Stimulated activated CD8-positive, alpha-beta memory T cell treated with anti-CD3 and anti-CD28 coated beads, Interleukin-7, amount 100 ng/mL, for 1 hour (primary cell): ENCODE measurements at places on chromosomes 5 and 9.

- no peak for DNase-seq
These were observed 30.1 kb upstream of the LPAR1 start for GRCh38 chr9:111068383-111068730.

- DNase-seq = no peak
These were observed 35.5 kb downstream of the GADD45G start for GRCh38 chr9:89640361-89640760.

DNA sequence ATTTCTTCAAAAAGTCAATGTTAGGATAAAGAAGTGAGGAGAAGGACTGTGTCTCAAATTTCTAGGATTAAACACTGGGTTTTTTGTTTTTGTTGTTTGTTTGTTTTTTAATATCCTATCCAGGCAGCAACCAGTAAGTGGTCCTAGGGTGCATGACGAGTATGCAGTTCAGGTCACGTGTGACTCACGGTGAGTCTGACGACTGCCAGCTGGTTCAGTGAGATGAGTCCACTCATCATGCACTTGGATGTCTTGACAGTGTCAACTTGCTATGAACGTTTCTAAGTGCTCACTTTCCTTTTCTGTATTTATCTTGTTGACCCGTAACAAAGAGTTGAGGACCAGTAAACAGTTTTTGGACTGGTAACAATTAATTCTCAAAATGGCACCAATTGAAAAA is 32.7 kb downstream of the ATG10 start:
- DNase-seq = no peak

GRCh38 chr5:131671994-131672655 is 37.1 kb upstream of the RAPGEF6 start:
- DNase-seq = no peak

DNA sequence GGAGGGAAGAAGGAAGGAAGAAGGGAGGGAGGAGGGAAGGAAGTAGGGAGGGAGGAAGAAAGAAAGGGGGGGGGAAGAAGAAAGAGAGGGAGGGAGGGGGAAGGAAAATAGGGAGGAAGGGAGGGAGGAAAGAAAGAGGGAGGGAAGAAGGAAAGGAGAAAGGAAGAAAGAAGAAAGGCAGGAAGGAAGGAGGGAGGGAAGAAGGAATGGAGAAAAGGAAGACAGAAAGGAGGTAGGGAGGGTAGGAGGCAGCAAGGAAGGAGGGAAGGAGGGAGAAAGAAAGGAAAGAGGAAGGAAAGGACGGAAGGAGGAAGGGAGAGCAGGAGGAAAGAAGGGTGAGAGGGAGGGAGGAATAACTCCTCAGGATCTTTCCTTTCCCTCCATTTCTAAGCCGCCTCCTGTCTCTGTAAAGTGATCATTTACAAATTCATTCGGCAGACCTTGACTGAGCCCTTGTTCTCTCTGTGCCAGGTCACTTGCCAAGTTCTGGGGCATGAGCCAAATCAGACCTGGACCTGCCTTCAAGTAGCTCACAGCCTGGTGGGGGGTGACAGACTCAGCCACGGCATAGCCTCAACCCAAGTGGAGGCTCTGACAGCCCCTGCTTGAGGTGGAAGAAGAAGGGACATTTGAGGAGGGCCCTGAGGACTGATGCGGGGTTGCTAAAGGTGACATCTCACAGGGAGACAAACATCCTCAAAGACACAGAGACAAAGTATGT is 69.0 kb upstream of the HRH2 start:
- no peak for DNase-seq

- no peak for DNase-seq
These were observed 128.8 kb downstream of the GPBP1 start for GRCh38 chr5:57302643-57303042.

DNA sequence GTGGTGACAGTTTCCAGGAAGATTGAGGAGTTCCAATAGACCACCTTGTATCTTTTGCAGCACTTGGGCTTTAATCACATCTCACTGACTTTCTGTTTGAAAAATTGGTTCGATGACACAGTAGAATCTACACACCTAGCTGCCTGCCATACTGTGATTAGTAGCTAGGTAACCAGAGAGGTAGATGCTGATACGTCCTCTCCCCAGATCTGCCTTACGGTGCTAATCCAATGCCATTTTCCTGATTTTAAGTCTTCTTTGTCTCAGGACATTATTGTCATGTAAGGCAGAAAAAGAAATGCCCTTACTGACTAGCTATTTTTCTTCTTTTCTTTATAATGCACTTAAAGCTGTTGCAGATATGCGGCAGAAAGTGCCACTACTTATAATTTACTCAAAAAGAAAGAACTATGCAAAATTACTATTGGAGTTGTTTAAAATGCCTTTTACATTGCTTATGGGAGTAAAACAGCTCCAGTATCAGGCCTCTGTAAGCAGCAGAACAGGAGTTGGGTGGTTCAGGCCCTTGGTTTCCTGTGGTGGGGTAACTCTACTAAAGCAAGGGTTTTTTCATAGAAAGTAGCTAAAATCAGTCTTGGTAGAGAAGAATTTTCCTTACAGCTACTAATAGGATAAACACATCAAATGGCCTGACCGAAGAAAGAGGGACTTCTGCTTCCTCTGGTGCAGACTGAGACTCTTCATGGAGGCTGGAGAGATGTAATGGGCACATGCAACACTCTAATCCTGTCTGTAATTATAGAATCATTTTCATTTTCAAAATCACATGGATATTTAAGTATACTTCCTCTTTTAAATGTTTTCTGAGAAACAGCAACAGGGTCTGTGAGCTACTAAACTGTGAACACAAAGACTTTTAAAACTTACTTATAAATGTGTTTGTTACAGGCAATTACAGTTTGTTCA is 177.2 kb downstream of the MAPKAP1 start:
- no peak for DNase-seq

DNA sequence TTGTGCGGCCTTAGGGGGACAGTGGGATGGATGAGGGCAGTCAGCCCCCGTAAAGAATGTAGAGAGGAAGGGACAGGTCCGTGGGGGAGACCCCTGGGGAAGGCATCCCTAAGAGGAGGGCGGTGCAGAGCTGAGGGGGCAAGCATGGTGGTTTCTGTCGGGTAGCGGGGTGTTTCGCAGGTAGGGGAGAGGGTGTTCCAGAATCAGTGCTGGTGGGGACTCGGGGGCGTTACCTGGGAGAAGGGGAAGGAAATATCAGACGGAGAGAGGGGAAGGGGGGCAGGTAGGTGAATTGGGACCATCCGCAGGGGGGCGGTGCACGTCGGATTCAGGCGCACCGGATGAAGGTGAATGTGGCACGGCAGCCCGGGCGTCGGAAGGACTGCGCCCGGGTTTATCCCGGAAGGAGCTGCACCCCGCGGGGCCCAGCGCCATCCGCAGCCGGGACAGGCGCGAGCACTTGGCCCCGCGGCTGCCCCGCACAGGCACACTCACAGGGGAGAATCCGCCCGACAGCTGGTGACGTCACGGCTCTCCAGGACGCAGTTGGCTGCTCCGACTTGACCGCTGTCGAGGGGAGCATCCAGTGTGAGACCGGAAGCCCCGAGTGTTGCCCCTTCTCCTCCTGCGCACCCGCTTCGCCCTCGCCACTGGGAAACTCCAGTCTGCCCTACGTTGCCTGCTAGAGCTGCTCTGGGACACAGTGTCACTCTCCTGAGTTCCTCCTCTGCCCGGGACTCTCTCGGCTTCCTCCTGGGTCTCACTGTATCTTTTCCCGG is 1.3 kb downstream of the CD72 start:
- DNase-seq = peak; percentile 42
